ENCODE measurements at places on chromosomes 13 and 19.

DNA sequence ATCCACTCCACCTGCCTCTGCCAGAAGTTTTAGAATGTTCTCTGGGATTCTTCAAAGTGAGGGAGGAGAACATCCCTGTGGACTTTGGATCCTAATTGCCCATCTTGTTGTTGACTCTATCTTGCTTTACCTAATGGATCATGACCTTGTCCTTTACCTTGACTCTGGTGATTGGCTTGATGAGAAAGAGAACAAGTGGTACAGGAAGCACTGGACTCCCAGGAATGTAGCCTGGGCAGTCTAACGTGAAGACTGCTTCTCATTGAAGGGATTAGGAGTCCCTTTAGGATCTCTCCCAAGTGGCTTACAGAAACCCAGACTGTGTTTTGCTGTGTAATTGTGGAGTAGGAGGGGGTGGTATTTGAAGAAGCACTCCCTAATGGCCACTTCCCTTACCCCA lies 63.9 kb downstream of the SLC10A2 start:
- DNase-seq = no peak

GRCh38 chr13:99379856-99380801 lies 72.9 kb upstream of the GPR183 start:
- no peak for DNase-seq

- peak; percentile 44 for DNase-seq
These were observed 1.4 kb upstream of the PRKD2 start for GRCh38 chr19:46718157-46718933.

DNA sequence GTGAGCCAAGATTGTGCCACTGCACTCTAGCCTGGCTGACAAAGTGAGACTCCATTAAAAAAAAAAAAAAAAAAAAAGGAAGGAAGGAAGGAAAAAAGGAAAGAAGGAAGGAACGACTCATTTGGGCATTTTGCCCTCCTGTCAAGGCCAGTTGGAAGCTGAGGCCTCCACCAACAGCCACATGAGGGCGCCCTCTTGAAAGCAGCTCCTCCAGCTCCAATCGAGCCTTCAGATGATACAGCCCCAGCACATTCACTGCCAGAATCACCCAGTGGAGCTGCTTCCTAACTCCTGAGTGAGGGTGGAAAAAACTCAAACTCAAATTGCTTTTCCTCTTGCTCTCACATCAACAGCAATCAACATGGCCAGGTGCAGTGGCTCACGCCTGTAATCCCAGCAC lies 40.9 kb downstream of the GNG7 start:
- DNase-seq = no peak

DNA sequence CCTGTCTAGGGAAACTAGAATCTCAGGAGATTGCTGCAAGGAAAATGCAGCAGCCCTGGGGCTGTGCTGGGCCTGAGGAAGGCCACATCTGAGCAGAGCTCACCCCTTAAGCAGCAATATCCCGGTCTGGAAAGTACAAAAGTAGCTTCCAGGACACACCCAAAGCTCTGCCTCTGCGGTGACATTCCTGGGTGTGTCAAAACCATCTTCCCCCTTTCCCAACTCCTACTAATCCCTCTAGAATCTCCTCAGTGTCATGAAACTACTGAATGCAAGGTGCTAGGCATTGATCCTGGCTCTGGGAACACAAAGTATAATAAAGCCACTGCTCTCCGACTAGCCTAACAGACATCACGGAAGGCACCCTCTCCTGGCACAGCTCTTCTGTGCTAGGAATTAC lies 5.0 kb downstream of the PBX4 start:
- DNase-seq = no peak

DNA sequence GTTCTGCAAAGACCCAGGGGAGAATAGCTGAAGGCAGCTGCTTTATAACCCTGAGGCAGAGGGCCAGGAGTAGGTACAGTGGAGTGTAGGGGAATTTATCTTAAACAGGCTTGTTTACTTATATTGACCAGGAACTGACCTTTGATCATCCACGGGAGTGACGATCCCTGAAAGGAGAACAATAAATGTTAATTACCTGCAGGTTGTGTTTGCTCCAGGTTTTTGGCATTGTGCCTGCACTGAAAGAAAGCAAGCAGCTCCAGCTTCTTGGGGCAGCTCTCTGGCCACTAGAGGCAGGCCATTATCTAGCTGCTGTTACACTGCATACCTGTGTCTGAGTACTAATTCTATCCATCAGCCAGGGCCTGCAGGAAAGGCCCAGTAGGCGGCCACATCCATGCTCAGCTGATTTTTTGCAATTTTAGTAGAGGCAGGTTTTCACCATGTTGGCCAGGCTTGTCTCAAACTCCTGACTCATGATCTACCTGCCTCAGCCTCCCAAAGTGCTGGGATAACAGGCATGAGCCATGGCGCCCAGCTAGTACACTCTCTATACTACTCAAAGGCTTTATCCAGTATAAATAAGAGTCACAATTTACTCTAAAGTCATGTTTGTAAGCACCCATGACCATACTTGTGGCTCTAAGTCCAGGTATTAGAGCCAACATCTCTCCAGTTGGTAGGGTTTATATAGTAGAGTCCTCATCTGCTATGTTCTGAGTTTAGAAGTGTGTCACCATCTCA lies 8.5 kb upstream of the ZNF91 start:
- DNase-seq = no peak

- no peak for DNase-seq
These were observed 16.6 kb downstream of the IL12RB1 start for GRCh38 chr19:18070181-18070580.

DNA sequence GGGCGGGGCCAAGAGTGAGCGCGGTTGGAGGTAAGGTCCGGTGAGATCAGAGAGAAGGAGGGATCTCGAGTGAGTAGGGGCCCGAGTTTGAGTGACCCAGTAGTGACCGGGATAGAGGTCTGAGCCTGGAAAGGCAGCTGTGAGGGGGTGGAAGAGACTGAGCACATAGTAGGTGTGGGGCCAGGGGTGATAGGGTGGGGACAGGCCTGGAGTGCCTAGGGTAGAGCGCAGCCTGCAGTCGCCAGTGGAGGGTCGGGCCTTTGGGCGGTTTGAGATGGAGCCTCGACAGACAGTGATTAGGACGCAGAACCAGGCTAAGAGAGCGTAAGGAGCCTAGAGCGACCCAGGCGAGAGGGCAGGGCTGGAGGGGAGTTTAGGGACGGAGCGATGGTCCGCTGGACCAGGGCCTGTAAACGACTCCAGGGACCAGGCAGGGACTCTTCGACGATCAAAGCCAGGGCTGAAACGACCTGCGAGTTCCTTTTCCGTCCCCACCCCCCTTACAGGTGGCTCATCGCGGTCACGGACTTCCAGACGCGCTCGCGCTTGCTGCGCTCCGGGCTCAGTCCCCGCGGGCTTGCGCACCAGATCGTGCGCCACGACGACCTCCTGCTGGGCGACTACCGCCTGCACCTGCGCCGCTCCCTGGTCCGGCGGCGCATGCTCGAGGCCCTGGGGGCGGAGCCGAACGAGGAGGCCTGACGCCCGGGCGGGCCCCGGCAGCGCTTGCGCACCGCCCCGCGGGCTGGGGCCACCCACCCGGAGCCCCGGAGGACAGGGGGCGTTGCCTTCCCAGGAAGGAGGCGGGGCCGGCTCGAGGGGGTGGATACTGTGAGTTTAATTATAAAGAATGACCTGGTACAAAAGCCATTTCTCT lies 9.4 kb downstream of the C19orf81 start:
- DNase-seq = peak; percentile 37

- DNase-seq = no peak
These were observed 5.3 kb downstream of the VWA8 start for GRCh38 chr13:41955605-41956004.

DNA sequence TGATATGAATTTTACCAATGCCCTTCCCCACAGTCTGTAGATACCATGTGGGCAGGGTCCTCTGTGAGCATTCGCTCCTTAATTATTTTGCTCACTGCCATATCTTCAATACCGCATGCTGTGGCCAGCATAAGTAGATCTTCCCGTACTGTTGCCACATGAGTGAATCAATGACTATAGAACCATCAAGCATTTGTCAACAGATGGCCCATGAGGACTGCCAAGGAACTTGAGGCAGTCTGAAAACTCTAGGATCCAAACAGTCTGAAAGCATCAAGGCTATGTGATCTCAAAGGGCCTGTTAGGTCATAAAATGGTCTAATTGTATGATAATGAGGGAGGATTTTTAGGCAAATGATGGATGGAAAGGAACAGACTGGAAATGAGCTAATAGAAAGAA lies 27.4 kb upstream of the GPR12 start:
- no peak for DNase-seq

DNA sequence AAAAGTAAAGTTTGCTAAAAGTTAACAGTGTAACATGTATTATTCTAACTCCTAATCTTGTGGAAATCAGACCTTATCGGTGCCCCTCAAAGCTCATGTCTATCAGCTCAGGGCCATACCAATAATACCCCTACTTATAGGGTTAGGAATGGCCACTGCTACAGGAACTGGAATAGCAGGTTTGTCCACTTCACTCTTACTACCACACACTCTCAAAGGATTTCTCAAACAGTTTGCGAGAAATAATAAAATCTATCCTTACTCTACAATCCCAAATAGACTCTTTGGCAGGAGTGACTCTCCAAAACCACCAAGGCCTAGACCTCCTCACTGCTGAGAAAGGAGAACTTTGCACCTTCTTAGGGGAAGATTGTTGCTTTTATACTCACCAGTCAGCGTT lies 1677.7 kb downstream of the OLFM4 start:
- DNase-seq = no peak

GRCh38 chr13:113855931-113856715 lies 7.8 kb downstream of the GAS6 start:
- DNase-seq = no peak

DNA sequence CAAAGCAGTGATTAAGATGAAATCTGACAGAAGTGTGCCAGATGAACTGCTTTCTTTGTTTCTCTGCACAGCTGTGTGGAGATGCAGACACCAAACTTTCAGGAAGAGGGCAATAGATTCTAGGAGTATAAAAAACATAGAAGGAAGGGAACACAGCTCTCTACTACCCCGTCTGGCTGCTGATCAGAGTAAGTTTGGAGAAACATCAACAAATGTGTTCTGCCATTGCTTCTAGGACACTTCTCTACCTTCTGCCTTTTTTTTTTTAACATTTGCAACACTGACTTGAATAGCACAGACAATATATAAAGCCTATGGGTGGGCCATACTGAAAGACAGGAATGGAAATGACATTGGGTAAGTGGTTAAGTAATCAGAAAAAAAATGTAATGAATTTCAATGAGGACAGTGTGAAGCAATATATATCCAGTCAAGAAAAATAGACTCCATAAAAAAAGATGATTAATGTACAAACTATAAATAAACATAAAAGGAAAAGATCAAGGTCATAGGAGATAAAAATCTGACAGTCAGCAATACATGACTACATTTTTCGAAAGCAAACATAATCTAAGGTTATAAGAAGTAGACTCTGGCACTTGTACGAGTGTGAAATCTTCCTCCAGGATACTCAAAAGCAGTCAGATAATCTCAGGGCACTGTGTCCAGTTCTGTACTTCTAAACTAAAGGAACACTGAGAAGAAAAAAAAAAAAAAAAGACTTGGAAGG lies 21.4 kb downstream of the NUFIP1 start:
- DNase-seq = no peak

GRCh38 chr13:110676595-110677587 lies 29.0 kb downstream of the CARS2 start:
- DNase-seq = no peak

DNA sequence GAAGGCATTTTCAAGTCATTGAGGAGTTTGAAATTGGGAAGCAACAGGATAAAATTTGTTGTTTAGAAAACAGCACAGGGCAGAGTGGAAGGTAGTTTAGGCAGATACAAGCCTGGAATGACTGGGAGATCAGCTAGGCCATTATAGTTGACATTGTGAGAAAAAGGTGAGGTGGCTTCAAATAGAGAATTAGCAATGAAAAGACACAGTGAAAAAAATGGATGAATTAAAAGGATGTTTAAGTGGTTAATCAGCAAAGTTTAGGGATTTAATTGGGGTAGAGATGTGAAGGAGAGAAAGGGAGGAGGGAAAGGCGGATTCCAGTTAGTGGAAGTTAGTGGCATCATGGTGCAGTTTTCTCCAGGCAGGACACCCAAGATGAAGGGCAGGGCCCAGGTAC lies 570.5 kb upstream of the GPC6 start:
- DNase-seq = no peak
